ENCODE measurements at places on chromosomes 11 and 22.

GRCh38 chr22:39238966-39239505, 5.7 kb downstream of the PDGFB start:
- no peak for DNase-seq

GRCh38 chr11:66243782-66244535, 24.5 kb upstream of the RAB1B start:
- no peak for DNase-seq

GRCh38 chr11:64101461-64101860, 64.5 kb downstream of the MACROD1 start:
- DNase-seq, result no peak

DNA sequence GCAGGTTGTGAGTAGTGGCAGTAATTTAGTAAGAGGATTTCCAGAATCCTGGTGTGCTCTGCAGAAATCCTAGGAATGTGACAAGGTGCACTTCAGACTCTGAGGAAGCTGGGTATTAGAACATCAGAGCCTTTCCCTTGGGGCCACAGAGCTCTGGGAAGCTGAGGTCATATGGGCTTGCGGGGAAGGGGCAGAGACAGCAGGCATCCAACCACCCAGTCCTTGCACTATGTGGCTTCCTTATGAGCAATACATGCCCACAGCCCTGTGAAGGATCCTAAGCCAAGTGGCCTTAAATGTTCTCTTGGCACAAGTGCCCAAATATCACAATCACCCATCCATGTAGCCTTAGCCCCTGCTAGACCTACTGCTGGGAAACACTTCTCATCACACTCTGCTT, 46.2 kb downstream of the P4HA3 start:
- no peak for DNase-seq

GRCh38 chr22:20865875-20866445, 7.2 kb downstream of the SNAP29 start:
- DNase-seq, result no peak

DNA sequence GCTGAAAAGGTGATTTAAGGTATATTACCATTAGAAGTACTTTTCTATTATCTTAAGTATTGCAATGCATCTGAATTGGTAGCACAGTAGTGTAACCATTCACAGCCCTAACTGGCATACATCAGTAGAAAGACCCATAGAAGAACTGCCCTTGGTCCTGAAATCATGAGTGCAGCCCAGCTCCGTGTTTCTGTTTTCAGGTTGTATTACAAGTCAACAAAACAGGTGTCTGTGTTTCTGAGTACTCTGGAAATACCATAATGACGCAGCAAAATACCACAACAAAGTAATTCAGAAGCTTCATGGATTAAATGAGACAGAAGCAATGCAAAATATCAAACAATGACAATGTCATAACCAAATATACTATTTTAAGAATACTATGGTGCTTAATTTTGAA, 226.3 kb downstream of the OPCML start:
- no peak for DNase-seq

- peak; percentile 71 for DNase-seq
These were observed 17.2 kb downstream of the IFITM10 start for GRCh38 chr11:1733009-1733715.

DNA sequence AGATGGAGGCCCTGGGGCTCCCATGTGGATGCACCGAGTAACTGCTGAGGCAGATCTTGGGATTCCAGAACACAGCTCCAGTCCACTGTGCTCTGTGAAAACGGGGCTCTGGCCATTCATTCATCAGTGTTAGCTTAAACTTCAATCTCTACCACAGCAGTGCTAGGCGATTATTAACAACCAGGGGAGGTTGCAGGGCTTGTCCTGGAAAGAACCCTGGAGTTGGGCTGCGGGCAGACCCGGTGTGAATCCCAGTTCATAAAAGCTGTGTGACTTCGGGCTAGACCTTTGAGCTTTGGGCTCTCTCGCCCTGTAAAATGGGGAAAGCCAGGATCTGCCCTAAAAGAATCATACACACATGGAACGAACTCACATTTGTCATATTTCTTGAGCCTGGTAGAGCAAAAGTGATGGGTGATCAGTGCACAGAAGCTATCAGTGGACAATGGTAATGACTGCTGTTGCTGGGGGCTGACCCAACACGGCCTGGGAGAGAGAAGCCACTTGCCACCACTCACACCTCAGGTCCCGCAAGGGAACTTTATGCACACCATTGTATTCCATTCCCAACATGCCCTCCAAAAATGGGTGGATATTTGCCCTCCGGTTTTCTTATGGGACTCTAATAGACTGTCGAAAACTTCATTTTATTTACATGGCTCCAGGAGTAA, 15.6 kb upstream of the CRYBB3 start:
- DNase-seq, result no peak

GRCh38 chr22:17823226-17823625, 49.0 kb upstream of the BID start:
- DNase-seq, result no peak

- no peak for DNase-seq
These were observed 65.5 kb downstream of the GRIK4 start for GRCh38 chr11:120577041-120577440.

DNA sequence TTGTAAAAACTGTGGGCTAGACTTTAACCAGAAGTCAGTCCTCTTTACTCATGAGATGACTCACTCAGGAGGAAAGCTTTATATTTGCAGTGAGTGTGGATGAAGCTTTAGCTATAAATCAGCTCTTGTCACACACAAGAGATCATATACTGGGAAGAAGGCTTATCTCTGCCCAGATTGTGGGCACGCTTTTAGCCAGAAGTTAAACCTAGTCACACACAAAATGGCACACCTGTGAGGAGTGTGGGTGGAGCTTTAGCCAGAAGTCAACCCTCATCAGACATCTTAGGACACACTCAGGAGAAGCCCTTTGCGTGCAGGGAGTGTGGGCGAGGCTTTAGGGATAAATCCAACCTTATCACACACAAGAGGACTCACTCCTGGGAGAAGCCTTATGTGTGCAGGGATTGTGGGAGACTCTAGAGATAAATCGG, 706.9 kb upstream of the LUZP2 start:
- DNase-seq, result no peak

DNA sequence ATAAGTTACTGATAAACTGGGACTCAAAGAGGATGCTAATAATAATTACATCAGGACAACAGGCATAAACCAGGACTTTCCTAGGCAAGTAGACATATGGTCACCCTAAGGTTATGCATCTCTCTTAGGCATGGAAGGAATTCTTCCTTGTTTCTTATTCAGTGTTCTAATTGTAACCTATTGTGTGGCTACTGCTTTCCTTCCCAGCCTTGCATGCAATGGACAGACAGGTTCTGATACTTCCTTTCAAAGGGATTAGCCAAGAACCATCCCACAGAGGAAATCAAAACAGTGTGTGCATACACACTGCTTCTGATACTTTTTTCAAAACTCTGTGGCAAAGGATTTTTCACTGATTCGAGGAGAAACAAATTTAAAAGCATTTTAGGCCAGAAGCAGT, 48.3 kb downstream of the RRAS2 start:
- no peak for DNase-seq

DNA sequence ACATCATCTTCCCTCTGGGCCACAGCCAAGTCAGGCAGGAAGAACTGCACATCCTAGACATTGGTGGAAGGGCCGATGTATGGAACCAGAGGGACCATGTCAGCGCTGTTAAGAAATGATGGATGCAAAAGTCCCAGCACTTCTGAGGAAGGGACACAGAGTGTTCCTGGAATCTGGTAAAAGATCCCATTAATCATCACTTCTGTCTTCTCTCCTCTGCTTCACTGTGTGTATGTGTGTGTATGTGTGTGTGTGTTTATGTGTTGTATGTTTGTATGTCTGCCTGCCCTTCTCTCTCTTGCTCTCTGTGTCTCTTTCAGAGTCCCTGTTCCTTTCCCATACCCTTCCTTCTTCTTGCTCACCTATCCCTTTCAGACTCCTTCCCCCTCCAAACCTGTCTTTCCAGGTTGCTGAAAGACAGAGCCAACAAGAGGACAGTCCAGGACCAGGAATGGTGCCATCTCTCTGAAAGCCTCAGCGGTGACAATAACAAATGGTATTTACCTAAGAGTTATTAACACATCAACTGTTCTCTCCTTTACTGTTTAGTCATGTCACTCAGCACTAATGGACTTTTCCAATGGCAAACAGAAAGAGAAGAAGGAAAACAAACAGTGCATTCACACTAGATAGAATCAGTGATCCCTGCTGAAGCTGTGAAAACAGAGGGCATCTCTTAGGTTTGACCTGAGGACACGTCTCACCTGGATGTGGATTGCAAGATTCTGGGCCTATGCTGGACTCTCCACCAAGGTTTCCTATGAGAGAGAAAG, 47.1 kb downstream of the EHF start:
- no peak for DNase-seq

- DNase-seq, result peak; percentile 83
These were observed 311.0 kb downstream of the BUD13 start for GRCh38 chr11:116461789-116462188.

DNA sequence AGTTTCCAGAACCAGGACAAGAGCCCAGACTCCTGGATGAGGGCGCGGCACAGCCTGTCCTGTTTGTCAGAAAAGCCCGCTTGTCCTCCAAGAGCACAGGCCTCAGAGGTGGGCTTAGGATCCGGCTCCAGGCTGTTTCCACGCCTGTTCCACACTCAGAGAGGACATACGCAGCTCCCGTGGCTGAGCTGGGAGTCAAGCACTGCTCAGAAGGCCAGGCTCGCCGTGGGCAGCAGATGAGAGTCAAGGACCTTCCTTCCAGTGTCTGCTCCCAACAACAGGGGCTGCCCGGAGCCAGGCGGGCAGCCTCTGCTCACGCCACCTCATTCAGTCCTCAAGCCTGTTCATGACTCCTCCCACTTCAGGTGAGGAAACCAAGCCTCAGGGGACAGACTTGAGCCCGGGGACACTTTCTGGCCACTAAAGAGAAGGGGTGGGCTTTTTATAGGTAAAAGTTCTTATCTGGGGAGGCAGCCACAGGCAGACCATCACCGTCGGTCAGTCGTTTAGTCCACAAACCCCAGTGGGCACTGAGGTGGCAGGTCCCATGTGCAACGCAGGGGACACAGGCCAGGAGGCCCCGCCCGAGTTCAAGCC, 3.8 kb downstream of the CYB5R3 start:
- DNase-seq, result no peak

DNA sequence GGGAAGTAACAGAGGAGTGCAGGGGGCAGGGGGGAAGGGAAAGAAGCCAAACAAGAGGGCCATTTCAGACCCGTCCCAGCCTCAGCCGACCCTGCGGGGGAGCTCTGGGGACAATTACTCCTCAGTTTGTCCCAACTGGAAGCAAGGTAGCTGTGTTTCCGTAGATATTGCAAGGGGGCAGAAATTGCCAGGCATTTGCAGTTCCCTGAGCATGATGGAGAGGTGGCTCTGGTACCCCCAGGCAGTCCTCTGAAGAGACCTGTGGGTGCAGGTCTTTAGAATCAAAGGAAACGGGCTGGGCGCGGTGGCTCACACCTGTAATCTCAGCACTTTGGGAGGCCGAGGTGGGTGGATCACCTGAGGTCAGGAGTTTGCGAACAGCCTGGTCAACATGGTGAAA, 13.8 kb upstream of the JAM3 start:
- DNase-seq, result peak; percentile 55

GRCh38 chr11:119844808-119845207, 115.8 kb upstream of the NECTIN1 start:
- no peak for DNase-seq

- DNase-seq, result peak; percentile 90
These were observed 38.7 kb upstream of the RCN1 start for GRCh38 chr11:32052215-32052614.

DNA sequence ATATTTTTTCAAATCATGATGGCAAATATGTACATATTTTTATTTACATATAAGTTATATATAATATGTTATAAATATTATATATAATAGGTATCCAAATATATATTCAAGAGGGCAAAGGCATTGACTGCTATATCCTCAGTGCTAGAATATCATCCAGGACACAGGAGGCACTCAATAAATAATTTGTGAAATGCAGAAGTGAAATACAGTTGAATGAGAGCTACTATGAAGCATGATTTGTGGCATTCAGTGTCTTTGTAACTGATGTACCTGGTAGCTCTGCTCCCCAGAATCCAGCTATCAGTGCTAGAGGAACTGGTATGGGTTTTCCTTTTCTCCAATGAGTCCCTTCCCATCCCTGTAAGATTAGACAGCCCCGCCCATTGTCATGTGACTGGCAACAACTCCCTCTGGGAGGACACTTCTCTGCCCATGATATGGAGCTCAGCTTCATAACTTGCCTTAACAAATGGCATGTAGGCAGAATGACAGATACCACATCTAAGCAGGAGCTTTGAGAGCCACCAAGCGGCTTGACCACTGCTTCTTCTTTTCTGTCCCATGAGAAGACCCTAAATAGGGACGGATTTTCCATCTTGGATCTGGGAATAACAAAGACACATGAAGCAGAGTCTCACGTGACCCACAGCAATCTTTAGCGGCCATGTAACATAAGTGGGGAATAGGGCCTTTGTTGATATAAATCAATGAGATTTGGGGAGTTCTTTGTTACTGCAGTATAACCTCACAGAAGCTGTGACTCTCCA, 10.2 kb upstream of the CD82 start:
- no peak for DNase-seq

- DNase-seq, result no peak
These were observed at the start of gene OR5M11 for GRCh38 chr11:56543157-56543556. Gene OR5M11 (minus strand): TSS chr11:56543257. CDS start chr11:56543257, 0 bp downstream.
